ENCODE measurements at places on chromosomes 13 and 19.
A peak's percentile ranks its signal among the peaks of the same experiment; 100 is the strongest.

DNA sequence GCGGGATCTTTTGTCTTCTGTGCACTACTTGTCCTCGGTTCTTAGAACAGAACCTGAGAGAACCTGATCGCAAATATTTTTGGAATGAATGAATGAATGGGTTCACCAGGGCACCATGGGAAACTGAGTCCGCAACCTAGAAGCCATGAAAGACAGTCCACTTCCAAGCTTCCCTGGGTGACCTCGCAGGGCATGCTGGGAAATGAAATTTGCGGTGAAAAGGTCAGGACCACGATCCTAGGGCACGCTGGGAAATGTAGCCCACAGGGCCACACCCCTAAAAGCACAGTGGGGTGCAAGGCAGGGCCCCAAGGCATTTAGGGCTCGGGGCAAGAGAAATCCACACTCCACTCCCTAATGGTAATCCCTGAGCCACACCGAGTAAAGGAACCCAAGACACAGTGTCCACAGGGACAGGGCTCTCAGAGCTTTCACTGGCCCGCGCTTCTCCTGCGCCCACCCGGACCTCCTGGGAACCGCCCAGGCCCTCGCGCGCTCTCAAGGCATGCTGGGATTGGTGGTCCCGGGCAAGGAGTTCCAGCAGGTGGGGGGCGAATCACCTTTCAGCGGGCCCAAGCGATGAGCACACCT is 1.1 kb upstream of the PPP1R12C start:
- no peak for DNase-seq

- no peak for DNase-seq
These were observed 291.0 kb downstream of the DLEU7 start for GRCh38 chr13:50552424-50552966.

DNA sequence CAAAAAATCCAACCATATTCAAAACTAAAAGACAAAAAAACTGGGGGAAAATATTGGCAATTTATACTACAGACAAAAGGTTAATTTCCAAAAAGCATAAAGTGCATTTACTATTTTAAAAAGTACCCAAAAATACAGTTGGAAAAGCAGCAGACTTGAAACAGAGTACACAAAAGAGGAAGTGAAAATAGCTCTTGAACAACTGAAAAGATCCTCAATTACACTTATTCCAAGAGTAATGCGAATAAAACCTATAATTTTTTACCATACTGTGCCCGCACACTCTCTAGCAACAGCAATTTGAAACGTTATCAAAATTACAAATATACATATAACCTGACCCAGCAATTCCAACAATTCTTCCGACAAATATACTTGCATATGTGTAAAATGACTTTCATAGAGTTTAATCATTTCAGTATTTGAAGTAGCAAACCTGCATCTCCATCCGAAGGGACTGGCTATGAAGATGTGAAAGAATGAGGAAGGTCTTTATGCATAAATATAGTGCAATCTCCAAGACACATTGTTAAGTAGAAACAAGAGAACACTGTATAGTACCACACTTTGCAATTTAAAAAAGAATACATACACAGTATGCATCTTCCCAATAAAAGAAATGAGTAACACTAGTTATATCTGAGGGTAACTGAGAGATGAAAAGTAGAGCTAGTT is 25.4 kb downstream of the ALG5 start:
- no peak for DNase-seq

- no peak for DNase-seq
These were observed 11.4 kb upstream of the STARD13 start for GRCh38 chr13:33296793-33297425.

GRCh38 chr13:96728463-96728862 is 265.8 kb downstream of the OXGR1 start:
- DNase-seq: no peak

DNA sequence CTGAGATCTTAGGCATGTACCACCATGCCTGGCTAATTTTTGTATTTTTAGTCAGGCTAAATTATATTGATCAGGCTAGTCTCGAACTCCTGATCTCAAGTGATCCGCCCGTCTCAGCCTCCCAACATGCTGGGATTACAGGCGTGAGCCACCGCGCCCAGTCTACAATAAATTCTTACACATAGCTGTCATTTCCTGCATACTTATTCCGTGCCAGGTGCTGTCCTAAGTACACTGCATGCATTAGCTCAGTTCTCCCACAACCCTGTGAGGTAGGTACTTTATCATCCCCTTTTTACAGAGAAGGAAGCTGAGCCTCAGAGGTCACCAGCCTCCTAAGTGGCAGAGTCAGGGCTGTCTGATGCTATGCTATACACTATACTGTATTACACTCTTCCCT is 7.2 kb upstream of the RHPN2 start:
- DNase-seq: no peak

DNA sequence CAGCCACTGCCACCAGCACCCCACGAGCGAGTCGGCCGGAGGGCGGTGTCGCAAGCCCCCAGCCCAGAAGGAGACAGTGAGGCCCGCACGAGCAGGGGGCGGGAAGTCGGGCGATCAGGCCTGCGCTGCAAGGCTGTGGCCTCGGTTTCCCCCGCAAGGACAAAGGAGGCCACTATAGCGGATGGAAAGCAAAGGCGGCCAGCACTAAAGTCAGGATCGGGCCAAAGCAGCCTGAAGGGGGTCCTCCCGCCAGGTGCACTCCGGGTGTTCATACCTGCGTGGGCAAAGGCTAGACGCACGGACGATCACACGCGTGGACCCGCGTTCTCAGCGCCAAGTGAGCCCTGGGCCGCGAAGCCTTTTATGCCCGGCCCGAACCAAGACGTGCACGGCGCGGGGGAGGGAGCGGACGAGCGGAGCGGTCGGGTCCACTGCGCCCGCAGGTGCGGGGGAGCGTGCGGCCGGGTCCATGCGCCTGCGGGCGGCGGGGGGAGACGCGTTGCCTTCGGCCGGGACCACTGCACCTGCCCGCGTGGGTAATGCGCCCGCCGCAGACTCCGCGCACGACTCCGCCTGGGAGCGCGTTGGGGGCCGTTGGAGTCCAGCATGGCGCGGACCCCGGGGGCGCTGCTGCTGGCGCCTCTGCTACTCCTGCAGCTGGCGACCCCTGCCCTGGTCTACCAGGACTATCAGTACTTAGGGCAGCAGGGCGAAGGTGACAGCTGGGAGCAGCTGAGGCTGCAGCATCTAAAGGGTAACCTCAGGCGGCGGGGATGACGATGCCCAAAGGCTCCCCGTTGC is at the start of the genes PRDX2 and THSD8:
Gene PRDX2 (minus strand): TSS at position 335 of the 801 bp plus-strand sequence. CDS start 539 bp downstream, outside the sequence.
Gene THSD8 (plus strand): TSS at position 604 of the 801 bp plus-strand sequence. CDS start 3 bp downstream, at position 607.
- DNase-seq: peak; percentile 64

DNA sequence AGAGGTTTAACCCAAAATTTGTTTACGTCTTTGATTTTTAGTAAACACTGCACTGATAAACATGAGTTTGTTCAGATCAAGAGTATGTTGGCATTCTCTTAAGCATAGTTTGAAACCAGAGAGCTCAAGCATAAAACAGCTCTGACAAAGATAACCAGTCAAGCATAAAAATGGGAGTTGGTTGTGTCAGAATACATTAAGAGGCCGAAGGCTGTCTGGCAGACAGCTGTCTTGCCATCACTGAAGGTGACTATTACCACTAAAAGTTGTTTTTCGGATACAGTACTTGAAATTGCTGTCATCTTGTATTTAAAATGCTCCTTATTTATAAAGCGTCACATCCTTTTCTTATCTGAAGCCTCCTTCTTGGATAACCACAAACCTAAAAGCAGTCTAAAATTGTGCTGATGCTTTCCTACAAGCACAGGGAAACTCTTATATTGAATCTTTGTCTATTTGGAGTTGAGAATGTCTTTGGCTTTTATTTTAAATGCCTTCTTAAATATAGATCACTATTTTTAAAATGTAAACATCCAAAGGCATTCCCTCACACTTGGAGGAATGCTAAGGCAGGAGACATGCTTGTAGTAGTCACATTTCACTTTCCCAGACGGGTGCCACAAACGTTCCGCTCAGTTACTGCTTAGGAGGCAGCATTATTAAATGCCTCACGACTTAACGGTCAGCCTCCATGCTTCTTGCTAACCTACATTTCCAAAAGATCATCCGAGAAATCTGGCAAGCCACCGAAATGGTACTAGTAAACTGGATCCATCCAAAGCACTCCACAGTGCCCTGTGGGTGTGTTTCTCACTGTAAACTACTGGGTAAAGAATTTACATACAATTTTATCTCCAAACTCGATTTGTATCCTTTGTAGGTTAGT is 1.5 kb downstream of the SMAD9 start:
- no peak for DNase-seq

DNA sequence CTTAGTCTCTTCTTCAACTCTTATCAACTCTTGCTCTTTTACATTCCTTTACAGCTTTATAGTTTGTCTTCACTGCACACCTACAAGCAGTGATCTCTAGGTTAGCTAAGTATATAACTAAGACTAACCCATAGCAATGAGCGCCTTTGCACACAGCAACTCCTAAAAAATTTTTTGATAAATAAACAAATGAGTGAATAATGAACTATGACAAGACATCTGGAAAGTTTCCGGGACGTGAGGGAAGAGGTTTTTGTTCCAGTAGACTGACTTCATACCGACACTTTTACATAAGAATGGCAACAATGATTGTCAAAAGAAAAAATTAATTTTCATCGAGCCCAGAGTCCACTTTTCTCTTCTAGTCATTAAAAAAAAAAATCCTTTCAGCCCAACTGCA is 98.3 kb downstream of the ELF1 start:
- DNase-seq: no peak

DNA sequence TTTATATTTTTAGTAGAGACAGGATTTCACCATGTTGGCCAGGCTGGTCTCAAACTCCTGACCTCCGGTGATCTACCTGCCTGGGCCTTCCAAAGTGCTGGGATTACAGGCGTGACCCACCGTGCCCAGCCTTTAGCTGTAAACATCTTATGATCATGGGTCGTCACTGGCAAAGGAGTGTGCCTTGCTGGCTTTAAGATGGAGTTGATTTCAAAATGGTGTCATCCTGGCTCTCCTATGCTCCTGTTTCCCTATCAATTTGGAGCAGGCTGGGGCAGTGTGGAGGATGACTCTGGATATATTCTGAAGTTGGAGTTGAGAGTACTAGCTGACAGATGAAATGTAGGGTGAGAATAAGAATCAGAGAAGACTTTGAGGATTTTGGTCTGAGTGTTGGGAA is 18.4 kb upstream of the ATP8A2 start:
- no peak for DNase-seq

DNA sequence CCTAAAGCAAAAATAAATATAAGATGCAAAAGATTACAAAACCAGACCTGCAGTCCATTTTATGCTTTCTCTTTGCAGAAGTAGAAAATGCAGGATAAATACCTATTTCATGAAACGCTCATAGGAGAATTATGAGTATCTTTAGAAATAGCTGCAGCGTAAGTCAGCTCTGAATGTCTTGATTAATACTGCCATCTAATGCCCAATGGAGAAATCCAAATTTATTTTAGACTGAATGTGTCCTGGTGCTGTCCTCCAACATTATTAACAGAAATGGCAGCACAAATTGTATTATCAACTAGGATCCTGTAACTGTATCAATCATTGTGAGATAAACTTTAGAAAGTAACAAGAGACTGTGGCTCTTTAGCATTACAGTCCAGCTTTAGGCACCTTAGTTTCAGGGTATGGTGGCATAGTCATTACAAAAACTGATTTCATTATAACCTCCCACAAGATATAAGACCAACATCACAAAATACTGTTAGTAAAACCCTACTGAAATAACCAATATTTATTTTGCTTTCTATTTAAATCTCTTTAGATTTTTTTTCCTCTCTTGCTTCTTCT is 162.1 kb upstream of the MIR17HG start:
- no peak for DNase-seq

- no peak for DNase-seq
These were observed 25.2 kb downstream of the IL17D start for GRCh38 chr13:20728579-20729311.

DNA sequence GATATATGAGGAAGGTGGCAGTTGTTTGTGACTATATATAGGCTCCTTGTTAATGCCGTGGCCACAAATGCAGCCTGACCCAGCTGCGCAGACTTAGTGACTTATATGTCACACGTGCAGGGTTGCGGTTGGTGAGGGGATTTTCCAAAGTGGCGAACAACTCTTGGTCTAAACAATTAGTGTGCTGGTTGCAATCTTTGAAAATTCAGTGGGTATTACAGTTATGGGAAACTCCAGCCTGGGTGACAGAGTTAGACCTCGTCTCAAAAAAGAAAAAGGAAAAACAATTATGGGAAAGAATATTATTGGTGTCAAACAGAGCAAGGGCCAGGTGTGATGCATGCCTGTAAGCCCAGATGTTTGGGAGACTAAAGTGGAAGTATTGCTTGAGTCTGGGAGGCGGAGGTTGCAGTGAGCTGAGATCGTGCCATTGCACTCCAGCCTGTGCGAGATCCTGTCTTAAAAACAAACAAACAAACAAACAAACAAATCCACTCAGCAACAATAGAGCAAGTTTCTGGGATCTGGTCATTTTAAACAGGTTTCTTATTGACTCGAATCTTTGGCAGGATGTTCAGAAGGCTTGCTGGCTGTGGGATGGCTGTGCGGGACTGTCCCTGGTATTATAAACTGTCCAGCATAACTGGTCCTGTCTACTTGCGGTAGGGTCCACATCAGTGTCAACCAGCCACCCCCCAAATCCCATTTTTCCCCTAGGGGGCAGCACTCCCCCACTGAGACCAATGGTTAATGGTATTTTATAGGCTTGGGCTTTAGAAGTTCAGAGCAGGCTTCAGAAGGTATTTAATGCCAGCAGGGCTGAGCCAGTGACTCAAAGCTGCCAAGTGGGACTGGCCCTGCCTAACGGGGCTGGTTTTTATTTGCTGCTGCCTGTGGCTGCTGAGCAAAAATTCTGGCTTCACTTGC is 15.4 kb downstream of the RELB start:
- peak; percentile 81 for DNase-seq

DNA sequence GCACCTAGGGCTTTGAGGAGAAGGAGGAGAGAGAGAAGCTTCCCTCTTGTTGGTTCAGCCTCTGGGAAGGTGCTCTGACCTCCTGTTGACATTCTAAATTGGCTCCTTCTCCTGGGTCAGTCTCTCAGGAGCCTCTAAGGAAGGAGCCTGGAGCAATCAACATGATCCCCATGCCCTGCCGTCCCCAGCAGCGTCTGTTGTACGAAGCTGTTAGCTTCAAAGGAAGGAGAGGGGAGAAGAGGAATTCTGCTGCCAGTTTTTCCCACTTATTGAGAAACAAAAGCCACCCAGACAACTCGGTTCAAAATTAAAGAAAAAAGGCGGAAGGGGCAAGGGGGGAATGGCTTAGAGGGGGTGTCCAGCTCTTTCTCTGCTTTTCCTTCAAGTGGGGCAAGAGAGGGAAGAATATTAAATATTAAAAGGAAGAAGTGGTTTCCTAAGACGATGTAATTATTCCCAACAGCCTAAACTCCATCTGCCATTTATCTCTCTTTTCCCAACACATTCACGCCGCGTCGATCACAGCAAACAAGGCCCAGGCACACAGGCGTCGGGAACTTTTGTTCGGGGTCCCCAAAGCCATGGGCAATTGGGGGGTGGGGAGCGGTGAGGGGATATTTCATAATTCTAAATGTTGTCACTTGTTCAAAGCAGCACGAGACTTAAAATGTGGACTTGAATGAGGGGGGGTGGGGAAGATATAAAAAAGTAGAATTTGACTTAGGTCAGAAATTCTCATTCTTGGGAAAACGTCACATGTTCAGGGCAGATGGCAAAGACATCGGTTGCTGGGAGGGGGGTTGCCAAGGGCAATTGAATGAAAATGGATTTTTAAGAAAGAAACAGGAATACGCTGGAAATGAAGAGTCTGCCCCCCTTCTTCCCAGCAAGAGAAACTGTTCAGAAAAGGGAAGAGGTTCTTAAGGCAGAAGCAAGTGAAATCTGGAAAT is 116.8 kb upstream of the CACNA1A start:
- no peak for DNase-seq
